ENCODE measurements at places on chromosomes 7 and 10.

GRCh38 chr10:128541926-128542475, 415.8 kb upstream of the MKI67 start:
- no peak for DNase-seq

GRCh38 chr10:35532141-35532540, 73.0 kb upstream of the GJD4 start:
- no peak for DNase-seq

DNA sequence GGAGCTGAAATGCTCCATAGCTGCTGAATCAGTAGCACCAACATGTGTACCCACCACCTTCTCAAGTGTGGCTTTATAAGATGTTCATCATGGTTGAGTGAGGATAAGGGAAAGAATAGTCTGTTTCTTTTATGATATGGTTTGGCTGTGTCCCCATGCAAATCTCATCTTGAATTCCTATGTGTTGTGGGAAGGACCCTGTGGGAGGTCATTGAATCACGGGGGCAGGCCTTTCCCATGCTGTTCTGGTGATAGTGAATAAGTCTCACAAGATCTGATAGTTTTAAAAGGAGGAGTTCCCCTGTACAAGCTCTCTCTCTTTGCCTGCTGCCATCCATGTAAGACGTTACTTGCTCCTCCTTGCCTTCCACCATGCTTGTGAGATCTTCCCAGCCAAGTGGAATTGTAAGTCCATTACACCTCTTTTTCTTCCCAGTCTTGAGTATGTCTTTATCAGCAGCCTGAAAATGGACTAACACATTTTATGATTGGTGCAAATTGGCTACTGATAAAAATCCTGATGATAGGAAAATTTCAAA, 799.9 kb downstream of the TNS3 start:
- DNase-seq: no peak

DNA sequence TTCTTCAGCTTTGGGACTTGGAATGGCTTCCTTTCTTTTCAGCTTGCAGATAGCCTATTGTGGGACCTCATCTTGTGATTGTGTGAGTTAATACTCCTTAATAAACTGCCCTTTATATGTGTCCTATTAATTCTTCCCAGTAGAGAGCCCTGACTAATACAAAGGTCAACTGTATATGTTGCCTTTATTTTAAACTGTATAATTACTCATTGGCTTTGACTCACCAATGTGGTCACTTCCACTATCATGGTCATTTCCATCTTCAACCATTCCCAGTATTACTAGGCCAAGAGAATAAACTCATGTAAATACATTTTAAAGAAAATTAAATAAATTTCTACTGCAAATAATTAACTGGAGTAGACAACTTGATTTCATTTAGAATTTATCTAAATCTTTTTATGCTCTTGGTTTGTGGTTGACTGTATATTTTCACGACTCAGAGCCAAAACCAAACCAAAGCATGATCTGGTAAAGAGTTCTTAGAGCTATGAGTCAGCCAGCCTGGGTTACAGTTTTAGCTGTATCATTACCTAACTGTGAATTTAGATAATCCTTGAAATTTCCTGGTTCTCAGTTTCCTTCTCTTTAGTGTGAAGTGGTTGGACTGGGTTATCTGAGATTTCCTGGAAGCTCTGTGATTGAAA, 188.4 kb downstream of the PPP1R3A start:
- DNase-seq: no peak

DNA sequence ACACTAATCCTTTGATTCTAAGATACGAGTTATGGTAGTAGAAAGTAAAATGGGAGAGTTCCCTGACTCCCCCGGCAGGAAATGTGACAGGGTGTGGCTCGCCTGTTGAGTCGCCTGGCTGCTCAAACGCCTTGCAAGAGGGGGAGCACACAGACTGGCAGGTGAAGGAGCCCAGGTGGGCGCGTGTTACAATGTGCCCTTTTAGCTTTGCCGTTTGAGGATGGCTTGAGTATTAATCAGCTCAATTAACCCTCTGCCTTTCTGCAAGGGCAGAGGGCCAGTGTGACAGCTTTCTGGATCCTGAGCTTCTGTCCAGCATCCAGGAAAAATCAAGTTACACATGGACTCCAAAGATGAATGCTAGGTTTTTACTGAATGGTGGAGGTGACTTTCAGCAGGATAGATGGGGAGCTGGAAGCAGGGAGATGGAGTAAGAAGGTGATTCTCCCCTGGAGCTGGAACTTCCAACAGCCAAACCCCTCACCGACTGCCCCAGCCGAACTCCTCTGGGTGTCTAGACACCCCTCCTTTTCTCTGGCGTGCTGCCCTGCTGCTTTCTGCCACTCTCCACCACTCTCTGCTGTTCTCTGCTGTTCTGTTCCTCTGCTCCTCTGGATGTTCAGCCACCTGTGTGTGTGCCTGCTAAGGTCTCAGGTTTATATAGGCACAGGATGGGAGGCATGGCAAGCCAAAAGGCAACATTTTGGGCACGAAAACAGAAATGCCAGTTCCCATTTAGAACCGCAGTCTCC, 548.8 kb upstream of the KCND2 start:
- no peak for DNase-seq

DNA sequence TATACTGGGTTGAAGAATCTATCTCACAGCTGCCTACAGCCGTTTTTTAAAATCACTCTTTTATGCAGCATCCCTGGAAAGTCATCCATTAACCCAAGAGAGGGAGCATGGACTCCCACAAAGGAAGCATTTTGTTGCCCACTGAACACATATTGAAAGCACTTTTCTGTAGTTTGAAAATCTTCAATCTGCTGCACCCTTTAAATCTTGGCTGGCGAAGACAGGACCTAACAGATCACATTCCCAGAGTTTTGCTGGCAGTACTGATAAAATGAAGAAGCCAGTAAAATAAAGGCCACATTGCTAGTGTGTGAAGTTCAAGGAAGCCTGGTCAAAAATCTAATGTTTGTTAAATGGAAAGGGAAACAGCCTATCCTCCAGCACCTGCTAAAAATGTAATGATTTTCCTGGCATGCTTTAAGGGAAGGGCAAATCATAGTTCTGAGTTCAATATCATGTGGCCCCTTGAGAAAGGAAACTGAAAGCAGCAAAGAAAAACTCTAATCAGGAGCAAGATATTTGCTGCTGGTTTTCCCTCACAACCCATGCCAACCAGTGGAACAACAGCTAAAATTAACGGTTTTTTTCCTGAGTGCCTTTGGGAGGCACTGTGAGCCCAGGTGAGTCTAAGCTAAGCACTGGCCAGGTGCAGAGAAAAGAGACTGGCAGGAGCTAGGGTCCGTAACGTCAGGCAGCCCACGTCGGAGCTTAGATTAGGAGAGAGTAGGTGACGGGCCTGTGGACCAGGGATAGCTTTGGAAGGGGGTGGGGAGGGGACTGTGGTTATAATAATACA, 97.9 kb upstream of the PALS2 start:
- no peak for DNase-seq

GRCh38 chr10:35399414-35400009, 63.2 kb downstream of the CCNY start:
- no peak for DNase-seq

DNA sequence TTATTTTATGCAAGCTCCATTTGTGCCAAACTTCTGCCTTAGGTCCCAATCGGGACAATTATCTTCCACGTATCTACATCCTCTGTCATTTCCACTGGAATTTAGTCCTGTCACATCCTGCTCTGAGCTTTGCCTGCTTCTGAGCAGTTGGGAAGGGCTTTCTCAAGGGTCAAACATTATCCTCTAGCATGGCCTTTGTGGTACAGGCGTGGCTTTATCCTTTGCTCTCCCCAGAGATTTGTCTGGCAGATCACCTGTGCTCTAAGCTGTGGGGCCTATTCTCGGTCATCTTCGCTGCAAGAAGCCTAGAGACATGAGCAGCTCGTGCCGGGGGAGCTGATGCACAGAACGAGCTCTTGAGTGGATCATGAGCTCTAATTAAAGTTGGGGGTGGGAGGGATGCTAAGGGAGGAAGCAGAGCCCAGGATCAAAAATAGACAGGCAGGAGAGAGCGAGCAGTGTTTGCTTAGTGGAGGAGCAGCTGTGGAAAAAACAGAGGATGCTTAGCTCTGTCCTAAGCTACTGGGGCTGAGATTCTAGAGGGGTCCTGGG, 19.8 kb upstream of the TMEM273 start:
- DNase-seq: no peak
